B cell (primary cell): ENCODE measurements at places on chromosomes 3 and 15. TPM values are rescaled to one million over a fixed set of nuclear protein-coding genes. Genes with fewer than 3 reads are reported as not detected.

The ACP3 gene
- polyA plus RNA-seq = 0.19 and 0.36 TPM in 2 replicates

The KLF15 gene
- polyA plus RNA-seq = 0.10 and 0.22 TPM in 2 replicates

The DPPA4 gene
- 3.3 and 7.2 TPM in 2 replicates for polyA plus RNA-seq

The RTP3 gene
- polyA plus RNA-seq = not detected in 2 replicates

The GRIP2 gene
- polyA plus RNA-seq = not detected in 2 replicates

The DNASE1L3 gene
- 0.66 and 2.6 TPM in 2 replicates for polyA plus RNA-seq

The PRTG gene
- polyA plus RNA-seq = not detected in 2 replicates

The BFSP2 gene
- 0.50 and 0.60 TPM in 2 replicates for polyA plus RNA-seq
